ENCODE measurements at places on chromosomes 13 and 19.

DNA sequence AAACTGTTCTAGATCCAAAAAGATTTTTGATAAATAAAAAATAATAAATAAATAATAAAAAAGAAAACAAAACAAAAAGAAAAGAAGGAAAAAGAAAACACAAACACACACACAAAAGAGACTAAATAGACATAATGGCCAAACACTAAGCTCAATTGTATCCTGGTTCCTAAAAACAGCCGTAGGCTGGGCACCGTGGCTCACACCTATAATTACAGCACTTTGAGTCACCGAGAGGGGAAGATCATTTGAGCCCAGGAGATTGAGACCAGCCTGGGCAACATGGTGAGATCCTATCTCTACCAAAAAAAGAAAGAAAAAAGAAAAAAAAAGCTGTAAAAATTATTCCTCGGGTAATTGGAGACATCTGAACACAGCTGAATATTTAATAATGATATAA is 8.9 kb downstream of the ETHE1 start:
- no peak for DNase-seq

GRCh38 chr13:46086421-46086922 is 18.4 kb downstream of the CPB2 start:
- DNase-seq = no peak

DNA sequence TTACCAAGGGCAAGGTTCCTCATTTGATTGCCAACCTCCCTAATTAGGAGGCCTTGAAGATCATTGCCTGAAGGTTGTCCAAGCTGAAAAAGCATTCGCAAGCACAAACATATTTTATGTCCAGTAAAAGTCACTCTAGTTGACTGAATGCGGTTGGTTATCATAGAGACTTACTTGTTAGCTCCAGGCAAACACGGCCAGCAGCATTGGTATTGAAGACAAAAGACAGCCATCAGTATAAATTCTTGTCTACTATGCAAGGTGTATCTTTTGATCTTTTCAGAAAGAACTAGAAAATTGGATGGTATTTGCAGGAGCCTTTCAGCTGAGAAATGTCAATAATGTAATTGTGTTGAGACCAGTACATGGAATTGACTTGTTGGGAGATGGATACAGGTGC is 129.9 kb downstream of the GPC6 start:
- no peak for DNase-seq

GRCh38 chr19:55257461-55258420 is 1.1 kb downstream of the PPP6R1 start:
- DNase-seq = no peak

DNA sequence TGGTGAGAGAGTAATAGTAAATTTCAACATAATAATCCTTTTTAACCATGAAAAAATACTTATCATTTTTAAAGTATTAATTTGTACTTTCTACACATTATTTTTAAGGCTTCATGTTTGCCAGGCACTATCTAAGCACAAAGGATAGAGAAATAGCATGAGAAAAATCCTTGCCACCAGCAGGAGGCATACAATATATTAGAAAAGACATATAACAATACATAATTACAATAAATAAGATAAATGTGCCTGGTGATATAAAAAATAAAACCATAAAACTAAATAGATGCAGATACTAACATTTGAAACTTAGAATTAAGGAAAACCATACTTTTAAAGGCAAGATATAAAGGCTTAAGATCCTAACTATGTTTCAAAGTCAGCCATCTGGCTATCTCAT is 1256.4 kb downstream of the DIAPH3 start:
- no peak for DNase-seq

DNA sequence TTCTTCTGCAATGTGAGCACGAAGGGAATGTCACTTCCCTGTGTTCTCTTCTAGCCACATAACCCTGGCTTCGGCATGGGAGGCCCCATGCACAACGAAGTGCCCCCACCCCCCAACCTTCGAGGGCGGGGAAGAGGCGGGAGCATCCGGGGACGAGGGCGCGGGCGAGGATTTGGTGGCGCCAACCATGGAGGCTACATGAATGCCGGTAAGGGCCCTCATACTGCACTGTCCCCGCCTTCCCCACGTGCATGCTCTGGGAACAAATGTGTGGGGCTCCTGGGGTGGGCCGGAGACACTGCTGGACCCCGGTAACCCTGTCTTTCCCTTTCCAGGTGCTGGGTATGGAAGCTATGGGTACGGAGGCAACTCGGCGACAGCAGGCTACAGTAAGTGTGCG is 17.7 kb upstream of the QTRT1 start:
- DNase-seq = no peak

DNA sequence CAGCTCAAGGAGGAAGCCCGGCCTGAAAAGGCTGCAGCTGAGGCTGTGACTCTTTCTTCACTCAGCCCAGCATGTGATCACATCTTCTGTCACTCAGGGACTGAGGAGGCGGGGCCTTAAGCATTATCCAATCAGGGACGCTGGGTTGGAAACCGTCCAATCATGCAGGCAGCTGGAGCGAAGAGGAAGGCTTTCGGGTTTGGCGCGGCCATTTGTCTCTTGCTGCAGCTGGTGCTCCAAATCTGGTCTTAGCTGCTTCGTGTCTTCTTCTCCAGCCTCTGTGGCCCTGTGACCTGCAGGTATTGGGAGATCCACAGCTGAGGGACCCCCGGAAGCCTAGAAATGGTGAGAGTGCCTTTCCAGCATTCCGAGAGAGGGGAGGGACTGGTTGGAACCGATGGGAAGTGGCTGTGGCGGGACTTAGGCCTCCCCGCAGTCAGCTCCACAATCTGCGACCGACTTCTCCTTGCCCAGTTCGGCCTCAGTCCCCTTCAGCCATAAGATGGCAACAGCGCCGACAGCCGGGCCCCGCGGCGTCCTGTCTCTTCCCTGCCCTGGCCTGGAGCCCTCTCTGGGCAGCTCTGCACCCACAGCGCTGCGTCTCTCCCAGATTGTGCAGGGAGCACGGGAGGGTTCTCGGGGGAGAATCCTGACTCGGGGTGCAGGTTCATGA is at the start of gene ZNF90:
ZNF90 (plus strand) TSS at position 210 of the 673 bp plus-strand sequence; CDS start at position 343, 133 bp downstream.
- peak; percentile 85 for DNase-seq

- DNase-seq = no peak
These were observed 23.5 kb upstream of the USP12 start for GRCh38 chr13:27194895-27195764.

GRCh38 chr19:4210166-4210731 is 19.1 kb upstream of the EBI3 start:
- DNase-seq = no peak

DNA sequence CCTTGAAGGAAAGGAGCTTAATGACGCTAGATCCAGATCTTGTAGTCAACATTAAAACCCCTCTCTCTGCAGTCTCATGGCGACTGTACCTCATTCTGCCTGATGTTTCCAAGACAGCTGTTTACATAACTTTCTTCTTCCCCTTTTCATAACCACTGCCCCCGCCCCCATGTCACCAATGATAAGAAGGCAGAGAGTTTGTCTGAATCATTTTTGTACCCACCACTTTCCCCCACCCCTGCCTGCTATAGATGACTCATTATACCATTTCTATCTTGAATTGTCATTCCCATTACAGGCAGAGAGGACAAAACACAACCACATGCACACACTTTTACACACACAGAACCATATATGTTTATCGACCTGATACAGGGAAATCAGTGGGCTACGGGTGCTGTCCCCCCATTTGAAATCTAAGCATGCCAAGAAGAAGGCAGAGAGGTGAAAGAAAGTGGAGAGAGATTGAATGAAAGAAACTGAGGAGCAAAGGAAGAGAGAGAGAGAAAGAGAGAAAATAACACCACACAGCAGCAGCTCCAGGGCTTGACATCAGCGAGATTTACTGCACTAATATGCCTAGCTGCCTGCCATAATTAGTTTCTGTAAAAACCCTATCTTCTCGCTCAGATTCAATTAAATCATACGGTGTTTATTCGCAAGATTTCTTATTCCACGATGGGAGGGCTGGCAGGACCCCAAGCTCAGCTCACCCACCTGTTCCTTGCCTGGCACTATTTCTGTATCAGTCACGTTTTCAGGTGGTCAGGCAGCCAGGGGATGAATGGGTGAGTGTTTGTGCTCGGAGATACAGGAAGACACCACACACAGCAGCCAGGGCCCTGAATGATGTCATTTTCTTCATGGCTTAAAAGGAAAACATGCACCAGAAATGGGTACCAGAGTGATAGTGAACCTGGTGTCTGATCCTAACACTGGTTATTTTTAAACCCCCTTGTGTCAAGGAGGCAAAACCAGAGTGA is 114.3 kb upstream of the SERP2 start:
- DNase-seq = no peak

DNA sequence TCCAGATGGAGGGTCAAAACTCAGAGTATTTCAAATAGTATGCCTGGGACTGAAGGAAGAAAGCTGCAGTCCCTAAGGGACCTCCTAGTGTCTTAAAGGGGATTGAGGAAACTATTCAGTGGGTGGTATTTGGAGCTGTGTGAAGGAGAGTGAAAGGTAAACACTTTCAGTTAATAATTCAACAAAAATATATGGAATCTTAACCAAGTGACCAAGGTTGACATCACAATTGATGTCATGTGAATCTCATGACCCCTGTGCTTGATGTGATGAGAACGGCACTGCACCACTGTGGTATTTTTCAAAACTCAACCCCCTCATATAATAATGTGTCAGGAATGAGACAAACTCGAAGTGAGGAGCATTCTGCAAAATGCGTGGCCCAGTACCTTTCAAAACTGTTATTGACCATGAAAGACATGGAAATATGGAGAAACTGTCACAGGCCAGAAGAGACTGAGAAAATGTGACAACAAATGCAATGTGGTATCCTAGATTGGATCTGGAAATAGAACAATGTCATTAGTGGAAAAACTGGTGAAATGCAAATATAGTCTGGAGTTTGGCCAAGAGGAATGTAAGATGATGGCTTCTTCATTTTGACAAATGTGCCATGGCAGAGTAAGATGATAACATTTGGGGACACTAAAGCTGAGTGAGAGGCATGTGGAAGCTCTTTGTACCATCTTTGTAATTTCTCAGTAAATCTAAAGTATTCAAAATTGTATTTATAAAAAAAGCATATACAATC is 553.9 kb downstream of the RFC3 start:
- peak; percentile 2 for DNase-seq

DNA sequence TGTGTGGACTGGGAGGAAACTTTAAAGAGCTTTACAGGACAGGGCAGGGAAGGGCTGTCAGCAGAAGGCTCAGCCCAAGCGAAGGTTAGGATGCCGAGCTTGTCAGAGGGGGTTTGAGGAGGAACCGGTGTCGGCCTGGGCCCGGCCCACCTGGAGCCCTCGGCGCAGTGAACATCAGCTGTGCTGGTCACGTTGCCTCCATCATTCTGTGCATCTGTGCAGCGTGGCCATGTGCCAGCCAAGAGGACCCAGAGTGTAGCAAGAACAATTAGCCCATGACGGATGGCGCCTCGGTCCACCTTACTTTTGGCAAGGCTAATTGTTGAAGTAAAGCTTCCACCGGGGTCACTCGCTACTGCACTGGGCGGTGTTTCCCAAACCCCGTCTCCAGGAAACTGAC is 161.4 kb downstream of the PTPRS start:
- DNase-seq = no peak

- DNase-seq = no peak
These were observed 1599.1 kb downstream of the PCDH9 start for GRCh38 chr13:65631078-65631477.

DNA sequence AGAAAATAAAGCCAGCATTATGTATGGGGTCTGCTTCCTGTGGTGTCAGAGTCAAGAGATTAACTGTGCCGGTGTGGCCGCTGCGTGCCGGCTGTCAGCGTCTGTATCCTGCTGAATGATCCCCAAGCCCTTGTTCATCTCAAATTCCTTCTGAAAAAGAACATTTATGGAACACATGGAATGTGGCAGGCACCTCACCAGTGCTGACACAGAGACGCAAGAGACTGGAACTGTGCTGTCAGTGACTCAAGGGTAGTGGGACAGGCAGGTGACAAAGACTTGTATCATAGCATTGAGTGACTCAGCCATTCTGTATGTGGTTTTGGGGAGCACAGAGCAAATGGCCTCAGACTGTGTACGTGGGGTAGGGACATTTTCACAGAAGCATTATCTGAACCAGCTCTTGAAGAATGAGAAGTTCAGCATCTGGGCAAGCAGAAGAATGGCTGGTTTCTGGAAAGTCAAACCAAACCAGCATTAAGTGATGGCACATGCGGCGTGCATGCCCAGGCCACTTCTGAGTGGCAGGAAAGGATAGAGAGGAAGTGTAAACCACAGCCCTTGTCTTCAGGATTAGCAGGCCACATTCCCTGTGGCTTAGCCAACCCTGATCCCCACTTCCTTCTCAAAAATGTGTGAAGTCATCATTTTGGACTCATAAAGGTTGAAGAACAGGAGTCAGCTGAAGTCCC is 54.0 kb upstream of the IRS2 start:
- no peak for DNase-seq

DNA sequence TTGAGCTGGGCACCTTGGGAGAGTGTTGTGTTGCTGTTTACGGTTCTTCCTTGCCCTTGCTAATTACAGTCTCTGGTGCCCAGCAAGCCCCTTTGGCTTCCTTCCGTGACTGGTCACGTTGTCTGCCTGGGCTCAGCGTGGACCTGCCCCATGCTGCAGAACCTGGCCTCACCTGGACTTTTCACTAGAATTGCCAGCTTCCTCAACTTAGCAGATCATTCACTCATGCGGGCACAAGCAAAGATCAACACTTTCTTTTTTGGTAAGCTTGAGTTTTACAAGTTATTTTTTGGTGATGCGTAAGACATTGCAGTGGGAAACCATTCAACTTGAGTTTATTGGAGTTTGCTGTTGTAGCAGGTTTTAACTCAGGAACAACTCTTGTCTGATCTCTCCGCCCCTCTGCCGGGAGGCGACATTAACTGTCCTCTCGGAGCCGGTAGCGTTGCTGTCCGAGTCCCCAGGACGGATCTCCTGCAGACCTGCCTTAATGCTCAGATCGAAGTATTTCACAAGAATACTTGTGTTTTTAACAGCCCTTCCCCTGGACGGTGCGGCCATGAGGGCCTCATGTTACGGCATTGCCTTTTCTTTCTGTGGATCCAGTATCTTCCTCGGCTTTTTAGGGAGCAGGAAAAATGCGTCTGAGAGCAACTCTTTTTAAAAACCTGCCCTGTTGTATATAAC is 15.7 kb upstream of the TEX29 start:
- no peak for DNase-seq

DNA sequence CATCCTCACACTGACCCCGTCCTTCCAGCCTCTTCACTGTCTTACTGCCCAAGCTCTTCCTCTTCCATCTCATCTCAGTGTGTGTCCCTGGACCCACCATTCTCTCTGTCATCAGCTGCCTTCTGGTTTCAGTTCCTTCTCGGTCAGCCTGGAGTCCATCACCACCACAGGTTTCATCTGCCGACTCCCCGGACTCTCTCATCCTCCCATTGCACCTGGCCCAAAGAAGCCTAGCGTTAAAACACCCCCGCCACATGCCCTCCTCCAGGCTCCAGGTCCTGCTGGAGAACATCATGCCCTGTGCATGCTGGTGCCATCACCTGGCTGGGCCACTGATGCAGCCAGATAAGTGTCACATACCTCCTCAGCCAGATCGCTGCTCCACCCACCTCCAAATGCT is 122.1 kb upstream of the GPR12 start:
- DNase-seq = no peak

- DNase-seq = no peak
These were observed 7.4 kb upstream of the IGFL1 start for GRCh38 chr19:46221981-46222610.

Measured in NCI-H526 (cell line).